ENCODE measurements at places on chromosomes 7 and 10. TPM values are rescaled to one million over a fixed set of nuclear protein-coding genes. Genes with fewer than 3 reads are reported as not detected.

DNA sequence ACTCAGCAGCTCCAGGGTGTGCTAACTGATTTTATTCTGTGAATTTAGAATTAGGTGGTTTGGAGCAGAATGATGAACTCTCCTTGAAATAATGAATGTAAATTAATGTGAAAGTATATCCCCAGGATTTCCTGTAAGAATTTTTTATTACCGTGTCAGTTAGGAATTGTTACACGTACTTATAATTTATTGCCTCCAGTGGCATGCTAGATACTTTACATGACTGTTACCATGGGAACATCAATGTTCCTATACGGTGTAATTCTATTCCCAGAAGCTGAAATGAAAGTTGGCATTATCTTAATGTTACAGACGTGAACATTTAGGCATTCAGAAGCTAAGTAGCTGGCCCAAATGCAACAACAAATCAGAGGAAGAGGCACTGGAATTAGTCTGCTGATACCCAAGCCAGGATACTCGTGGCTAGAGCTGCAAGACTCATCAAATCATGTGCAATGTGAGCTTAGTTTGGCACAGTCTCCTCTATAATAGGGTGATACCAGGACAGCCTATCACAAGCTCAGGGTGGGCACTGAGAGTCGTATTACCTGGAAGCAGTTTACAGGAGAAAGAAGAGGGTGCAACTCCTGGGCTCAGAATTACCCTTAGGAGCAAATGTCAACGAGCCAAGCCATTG lies 30.0 kb upstream of the PRKAR2B start:
- no peak for DNase-seq

The IDI2 gene
- not detected for total RNA-seq

The ZNF511 gene
- 12.2 TPM for total RNA-seq

The LIPM gene
- total RNA-seq = 17.1 TPM

- DNase-seq = peak; percentile 57
These were observed 365 bp downstream of the YME1L1 start for GRCh38 chr10:27153845-27154193.

DNA sequence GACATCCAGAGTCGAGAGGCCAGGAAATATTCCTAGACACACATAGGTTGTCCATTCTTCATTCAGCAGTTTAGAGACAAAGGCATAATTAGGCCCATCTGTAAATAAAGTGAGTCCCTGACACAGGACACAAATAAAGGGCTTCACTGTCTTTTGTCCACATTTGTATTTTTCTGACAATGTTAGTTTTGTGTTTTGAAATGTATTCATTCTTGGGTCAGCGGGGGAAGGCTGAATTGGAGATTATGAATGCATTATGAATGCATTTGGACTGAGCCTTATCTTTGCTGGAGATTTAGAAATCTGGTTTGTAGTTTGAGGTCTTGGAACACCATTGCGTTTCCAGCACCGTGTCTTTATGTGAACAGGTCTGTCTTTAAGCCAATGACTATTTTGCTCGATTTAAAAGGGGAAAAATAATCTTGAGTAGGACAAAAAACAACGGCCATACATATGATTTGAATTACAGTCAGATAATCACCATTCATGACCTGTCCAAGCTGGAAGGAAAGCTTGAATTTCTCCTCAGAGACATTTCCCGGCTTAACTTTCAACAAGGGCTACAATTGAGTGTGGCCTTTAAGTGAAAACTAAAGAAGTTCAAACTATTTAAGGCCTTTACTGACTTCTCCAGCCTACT lies 334.8 kb downstream of the WDR11 start:
- peak; percentile 59 for DNase-seq

The MOGAT3 gene
- total RNA-seq = not detected

The FGFBP3 gene
- total RNA-seq = 1.2 TPM

GRCh38 chr10:7168414-7168813 lies 242.4 kb downstream of the SFMBT2 start:
- DNase-seq = no peak

- DNase-seq = no peak
These were observed 15.3 kb upstream of the CHST12 start for GRCh38 chr7:2387897-2388636.

- DNase-seq = no peak
These were observed 3.4 kb downstream of the LRRC27 start for GRCh38 chr10:132335189-132336063.

DNA sequence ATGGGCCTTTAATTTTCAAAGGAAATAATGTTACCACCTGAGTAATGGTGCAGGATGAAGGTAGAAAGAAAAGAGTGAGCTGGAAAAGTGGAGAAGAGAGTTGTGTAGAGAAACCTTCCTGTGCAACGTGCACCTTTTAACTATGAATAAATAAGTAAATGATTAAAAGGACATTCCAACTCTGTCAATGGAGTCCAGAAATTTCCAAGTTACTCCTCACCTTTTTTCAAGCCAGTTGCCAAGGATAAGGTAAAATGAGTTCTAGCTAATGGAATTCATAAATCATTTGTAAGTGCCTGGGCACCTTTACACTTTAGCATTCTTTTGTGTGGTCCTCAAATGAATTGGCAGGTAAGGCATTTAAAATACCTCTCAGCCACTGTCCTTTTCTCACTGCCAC lies 549.4 kb upstream of the NRP1 start:
- no peak for DNase-seq

DNA sequence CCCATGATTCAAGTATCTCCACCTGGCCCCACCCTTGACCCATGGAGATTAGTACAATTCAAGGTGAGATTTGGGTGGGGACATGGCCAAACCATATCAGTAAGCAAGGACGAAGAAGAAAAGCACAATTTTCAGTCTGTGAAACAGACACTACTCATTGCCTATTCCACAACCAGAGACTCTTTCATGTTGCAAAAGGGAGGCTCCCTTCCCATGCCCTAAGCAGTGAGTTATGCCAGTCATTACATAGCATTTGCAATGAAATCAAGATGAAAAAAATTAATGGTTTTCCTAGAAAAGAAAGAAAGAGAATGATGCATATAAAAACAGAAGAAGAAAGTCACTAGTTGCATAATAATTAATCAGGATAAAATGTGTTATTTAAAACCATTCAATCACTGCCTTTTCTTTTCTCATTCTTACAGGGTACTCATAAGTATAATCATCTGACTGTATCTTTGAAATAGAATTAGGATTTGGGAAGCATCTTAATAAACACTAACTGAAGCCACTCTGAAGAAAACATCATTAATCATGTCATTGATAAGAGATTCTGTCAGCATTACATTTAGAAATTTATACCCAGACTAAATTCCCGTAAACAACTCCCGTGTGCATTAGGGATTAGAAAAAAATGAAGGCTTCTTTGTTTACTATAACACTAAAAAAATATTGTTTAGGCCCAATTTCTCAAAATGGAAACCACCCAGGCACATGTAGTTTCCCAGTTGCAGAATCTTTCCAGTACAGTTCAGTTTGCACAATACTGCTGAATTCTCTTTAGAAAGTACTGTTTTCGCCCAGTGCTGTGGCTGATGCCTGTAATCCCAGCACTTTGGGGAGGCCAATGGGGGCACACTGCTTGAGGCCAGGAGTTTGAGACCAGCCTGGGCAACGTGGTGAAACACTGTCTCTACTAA lies 9.1 kb downstream of the PRPS1L1 start:
- no peak for DNase-seq

DNA sequence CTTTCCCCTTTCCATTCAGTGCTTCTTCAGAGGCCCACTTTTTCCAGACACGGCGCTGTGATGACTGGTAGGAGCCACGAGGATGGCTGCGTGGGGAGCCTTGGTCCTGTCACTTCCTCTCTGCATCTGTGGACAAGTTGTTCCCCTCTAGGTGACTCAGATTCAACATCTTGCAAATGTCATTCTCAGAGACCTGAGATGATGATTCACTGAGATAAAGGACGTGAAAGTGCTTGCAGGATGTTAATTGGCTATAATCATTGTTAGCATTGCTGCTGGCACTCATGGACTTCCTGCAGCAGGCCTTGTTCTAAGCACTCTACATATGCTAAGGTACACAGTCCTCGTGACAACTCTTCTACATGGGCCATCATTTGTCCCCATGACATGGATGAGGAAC lies 489.8 kb upstream of the ZMIZ1 start:
- DNase-seq = no peak

DNA sequence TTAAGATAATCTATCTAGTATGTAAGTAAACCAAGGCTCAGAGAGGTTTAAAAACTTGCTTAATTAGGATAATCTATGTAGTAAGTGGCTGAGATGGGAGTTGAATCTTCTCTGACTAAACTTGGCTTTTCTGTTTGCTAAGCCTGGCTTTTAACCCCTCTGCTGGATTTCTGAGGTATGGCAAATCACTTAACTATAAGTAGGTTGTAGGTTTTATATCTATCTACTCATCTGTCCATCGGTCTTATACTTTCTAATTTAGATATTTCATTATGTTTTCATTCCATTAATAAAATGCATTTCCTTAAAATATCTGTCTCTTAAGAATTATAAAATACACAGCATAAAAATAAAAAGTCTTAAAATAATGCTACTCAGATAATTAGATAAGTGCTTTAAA lies 59.4 kb downstream of the ST7 start:
- DNase-seq = peak; percentile 22

- no peak for DNase-seq
These were observed 28.3 kb downstream of the MGAM2 start for GRCh38 chr7:142139597-142140400.

GRCh38 chr10:47456079-47456785 lies 27.7 kb downstream of the ANXA8 start:
- no peak for DNase-seq

The NCAPG2 gene
- 18.5 TPM for total RNA-seq

The MRPL43 gene
- total RNA-seq = 32.3 TPM

The PTTG1IP2 gene
- total RNA-seq = not detected

GRCh38 chr7:40498924-40499510 lies 364.2 kb downstream of the SUGCT start:
- DNase-seq = no peak

DNA sequence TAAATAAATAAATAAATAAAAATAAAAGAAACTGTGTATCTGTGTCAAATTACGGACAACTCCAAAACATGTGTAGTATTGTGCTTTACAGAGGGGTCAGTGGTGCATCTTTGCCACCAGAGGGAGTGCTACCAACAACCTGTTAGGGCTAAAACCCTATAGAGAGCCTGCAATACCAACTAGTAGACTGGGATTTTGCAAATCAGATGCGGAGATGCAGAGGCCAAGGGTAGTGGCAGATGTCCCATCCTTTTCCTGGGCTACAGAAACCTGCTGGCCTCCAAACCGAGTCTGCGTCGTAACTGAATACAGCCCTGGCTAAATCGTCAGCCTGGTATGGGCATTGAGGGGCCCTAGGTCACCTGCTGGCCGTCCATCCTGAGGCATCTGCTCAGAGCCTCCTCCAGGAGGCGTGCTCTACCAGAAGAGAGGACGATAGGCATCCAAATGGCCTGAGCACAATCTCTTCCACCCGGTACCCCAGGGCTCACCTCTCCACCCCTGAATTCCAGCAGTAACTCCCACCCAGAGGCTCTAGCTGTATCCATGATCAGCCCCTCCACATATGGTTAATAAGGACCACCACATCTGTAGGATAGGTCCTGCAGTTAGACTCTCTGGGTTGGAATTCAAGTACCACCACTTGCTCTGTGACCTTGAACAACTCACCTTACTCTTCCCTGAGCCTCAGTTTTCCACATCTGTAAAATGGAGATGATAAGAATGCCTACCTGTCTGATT lies 6.2 kb upstream of the RRP12 start:
- peak; percentile 76 for DNase-seq

DNA sequence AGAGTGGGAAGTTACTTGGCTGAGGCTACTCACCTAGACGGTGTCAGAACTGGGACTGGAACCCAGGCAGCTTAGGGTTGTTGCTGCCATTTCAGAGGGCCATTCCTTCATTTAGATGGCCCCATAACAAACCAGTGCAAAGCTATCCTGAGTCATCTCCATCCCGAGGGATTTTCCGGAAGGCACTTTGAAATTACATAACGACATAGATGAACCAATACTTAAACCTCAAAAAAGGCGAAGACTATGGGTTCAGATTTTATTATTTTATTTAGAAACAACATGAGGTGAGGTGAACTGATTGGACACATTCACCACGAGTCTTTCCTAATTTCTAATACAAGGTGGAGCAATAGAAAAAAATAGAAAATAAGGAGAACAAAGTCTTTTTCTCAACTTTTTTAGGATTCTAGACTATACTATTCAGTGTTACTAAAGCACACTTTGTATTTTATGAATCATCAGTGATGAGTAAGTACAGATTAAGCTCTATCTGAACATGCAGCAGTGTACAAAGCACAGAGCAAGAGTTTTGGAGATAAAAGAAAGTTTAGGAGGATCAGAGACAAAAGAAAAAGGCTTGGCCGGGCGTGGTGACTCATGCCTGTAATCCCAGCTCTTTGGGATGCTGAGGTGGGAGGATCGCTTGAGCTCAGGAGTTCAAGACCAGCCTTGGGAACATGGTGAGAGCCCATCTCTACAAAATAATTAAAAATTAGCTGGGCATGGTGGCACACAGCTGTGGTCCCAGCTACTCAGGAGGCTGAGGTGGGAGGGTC lies 79.5 kb upstream of the SVIL start:
- DNase-seq = no peak

DNA sequence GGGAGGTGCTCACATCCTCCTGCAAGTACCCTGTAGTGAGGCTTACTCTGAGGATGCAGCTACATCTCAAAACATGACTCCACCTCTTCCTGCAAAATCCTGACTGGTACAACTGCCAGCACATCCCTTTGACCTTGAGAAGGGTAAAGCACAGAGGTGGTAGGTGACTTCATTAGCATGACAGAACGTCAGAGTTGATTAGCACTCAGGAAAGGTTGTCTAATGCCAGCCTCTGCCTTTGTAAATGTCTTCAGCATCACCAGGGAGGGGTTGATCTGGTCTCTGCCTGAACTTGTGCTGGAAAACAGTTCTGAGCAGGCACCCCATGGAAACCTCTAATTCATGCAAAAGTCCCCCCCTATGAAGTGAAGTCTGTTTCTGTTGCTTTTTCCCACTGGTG lies 591.3 kb upstream of the GALNT17 start:
- DNase-seq = no peak

GRCh38 chr7:83289419-83289993 lies 126.8 kb upstream of the PCLO start:
- DNase-seq = no peak

GRCh38 chr10:77168161-77168560 lies 469.4 kb downstream of the KCNMA1 start:
- DNase-seq = no peak

- DNase-seq = peak; percentile 44
These were observed 46.1 kb downstream of the CABCOCO1 start for GRCh38 chr10:61708846-61709245.

DNA sequence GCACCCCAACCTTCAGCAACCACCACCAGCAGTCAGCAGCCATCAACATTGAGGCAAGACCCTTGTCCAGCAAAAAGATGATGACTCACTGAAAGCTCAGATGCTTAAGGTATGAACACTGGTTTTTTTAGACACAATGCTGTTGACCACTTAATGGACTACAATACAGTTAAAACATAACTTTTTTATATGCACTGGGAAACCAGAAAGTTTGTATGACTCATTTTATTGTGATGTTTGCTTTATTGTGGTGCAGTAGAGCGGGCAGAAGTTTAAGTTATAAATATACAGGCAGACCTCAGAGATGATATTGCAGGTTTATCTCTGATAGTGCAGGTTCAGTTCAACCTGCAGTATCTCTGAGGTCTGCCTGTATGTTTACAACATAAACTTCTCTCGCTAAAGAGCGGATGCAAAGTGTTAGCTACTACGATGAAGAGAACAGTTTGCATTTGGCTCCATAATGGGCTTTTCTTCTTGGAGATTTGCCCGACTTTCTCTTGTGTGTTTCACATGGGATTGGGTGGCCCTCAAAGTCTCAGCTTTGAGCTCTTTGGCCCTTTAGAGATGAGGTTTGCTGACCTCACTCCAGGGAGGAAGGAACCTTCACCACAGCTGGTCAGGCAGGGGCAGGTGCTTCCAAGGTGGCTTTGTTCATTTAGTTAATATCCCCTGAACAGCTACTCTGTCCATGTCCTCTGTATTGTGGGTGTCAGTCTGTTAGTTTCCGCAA lies 84.4 kb upstream of the SHH start:
- no peak for DNase-seq

The ACTR1A gene
- total RNA-seq = 49.9 TPM

Measured in skin of body (tissue), 3 donors.